ENCODE measurements at places on chromosomes 3 and 15. TPM values are rescaled to one million over a fixed set of nuclear protein-coding genes. Genes with fewer than 3 reads are reported as not detected.
A peak's percentile ranks its signal among the peaks of the same experiment; 100 is the strongest.

DNA sequence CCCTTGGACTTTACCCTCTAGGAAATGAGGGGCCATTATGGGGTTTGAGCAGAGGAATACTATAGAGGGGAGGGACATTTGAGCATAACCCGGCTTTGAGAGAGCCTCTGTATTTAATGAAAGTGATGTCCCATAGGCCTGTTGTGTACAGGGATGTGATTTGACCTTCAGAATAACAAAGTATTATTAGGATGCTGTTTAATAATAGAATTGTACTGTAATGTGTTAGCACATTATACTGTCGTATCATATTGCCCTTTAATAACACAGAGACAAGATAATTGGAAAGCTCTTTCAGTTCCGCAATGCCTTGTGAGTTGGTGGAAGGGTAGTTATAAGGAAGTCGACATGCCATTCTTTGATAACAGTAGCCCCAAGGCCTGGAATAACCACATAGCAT, 328.3 kb downstream of the RYR3 start:
- H3K4me1 ChIP-seq = no peaks in the 10 kb centered on the region
- H3K27ac ChIP-seq = no peak overlapping the region
- H3K4me3 ChIP-seq = no peak overlapping the region
- DNase-seq = no peak

DNA sequence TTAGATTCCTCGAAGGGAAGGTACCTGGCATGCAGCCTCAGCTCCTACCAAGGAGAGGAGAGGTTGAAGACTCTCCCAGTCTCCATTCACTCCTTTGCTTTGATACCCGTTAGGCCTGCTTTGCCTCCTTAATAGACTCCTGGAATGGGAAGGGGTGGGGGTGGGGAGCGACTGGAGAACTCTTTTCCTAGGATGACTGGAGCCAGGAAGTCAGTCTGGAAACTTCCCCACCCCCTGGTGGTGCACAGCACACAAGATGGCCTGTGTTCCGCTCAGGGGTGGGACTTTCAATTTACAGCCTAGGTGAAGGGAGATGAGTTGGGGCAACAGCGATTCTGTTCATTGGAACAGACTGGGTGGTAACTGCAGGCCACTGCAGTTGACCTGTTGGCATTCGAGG, 21.4 kb upstream of the CELF6 start:
- no peak overlapping the region for H3K27ac ChIP-seq
- no peak overlapping the region for H3K4me3 ChIP-seq
- H3K27me3 ChIP-seq = no peaks in the 10 kb centered on the region
- H3K4me1 ChIP-seq = no peaks in the 10 kb centered on the region
- no peak for DNase-seq

DNA sequence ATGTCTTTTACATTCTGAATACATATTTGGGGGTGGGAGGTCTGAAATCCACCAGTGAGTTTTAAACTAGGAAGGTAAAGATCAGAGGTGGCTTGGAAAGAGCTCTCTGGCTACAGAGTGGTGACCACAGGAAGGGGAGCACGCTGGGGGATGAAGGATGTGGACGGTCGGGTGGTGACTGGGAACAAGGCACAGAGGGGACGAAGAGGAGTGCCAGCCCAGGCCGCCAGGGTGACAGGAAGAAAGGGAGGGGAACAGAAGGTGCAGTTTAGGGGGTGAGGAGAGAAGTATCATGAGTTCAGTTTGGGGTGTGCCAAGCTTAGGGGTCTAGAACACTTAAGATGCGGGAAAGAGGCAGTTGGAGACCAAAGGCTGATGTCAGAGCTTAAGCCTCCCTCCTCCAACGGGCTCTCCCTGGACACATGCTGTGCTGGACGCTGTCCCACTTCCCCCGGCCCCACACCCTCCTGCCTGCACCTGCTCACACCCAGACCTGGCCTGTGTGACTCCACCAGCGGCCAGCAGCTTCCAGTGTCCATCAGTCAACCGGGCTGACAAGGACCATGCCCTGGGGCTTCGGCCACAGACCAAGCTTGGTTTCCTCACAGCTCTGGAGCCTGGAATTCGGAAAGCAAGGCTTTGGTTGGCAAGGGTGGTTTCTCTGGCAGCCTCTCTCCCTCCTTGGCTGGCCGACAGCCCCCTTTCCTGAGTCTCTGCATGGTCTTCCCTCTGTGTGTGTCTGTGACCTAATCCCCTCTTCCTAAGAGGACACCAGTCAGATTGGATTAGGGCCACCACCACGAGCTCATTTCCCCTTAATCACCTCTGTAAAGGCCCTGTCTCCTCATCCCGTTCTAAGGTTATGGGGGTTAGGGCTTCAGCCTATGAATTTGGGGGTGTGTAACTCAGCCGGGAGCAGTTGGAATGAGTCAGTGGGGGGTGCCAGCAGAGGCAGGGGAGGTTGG, 120.4 kb upstream of the IQSEC1 start:
- no peaks in the 10 kb centered on the region for H3K27me3 ChIP-seq
- peaks cover 16% of the 10 kb centered on the region for H3K4me1 ChIP-seq
- no peak overlapping the region for H3K27ac ChIP-seq
- no peaks in the 10 kb centered on the region for H3K36me3 ChIP-seq

GRCh38 chr3:44950275-44950734, 25.7 kb downstream of the ZDHHC3 start:
- H3K4me1 ChIP-seq = no peaks in the 10 kb centered on the region
- no peak for DNase-seq
- H3K36me3 ChIP-seq = peaks cover 11% of the 10 kb centered on the region
- H3K27me3 ChIP-seq = no peaks in the 10 kb centered on the region
- H3K27ac ChIP-seq = no peak overlapping the region
- H3K4me3 ChIP-seq = no peak overlapping the region

DNA sequence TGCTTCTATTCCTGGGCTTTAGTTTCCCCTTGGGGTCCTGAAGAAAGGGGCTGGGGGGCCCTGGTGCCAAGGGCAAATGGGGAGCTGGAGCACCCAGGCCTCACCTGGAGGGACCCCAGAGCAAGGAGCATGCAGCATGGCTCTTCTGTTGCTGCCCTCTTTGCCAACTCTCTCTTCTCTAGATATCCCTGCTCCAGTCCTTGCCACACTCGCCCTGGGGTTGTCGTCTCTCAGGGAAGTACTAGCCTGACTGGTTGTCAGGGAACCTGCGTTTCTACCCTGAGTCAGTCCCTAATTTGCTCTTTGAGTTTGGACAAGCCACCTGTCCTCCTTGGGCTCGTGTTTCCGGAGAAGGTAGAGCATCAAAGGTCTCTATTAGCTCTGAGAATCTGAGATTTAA, 63.7 kb upstream of the UBE2Q2 start:
- H3K4me3 ChIP-seq = no peak overlapping the region
- no peak for DNase-seq
- no peaks in the 10 kb centered on the region for H3K27me3 ChIP-seq
- H3K27ac ChIP-seq = no peak overlapping the region

DNA sequence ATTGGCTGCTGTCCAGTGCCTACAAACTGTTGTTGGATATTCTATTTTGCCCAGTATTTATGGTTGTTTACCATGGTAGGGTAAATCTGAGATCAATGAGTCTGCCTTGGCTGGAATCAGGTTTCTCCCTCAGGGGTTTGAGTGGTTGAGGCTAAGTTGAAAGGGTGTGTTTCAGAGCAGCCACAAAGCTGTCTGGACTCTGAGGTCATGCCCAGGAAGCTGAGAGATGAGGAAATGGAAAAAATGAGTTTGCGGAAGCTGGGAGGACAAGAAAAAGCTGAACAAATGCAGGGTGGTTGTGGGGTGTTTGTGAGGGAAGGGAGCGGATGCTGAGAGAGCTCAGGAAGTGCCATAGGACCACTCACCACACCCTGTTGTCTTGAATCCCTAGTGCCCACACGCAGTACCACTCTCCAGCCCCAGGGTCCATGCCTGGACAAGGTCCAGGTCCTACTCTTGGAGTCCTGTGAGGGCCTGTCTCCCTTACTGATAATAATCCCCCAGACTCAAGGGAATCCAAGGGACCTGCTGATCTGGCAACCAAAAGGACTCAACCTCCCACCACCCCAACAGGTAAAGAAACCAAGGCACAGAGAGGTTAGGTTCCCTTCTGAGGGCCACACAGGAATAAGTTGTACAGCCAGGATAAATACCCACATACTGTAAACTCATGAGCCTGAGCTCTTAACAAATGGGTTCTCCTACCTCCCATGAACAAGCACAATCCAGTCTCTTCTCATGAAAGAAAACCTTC, 81.6 kb downstream of the PPCDC start:
- H3K4me3 ChIP-seq = no peak overlapping the region
- no peaks in the 10 kb centered on the region for H3K4me1 ChIP-seq
- peak overlapping the region; percentile 59 for H3K27ac ChIP-seq
- H3K27me3 ChIP-seq = no peaks in the 10 kb centered on the region
- no peaks in the 10 kb centered on the region for H3K36me3 ChIP-seq

GRCh38 chr15:31365032-31365654, 38.5 kb downstream of the KLF13 start:
- H3K27me3 ChIP-seq = no peaks in the 10 kb centered on the region
- H3K4me1 ChIP-seq = peaks cover 47% of the 10 kb centered on the region
- no peak overlapping the region for H3K4me3 ChIP-seq
- peak overlapping the region; percentile 81 for H3K27ac ChIP-seq
- H3K36me3 ChIP-seq = no peaks in the 10 kb centered on the region

GRCh38 chr15:82823049-82823448, 13.6 kb downstream of the WHAMM start:
- peaks cover 46% of the 10 kb centered on the region for H3K36me3 ChIP-seq
- H3K4me3 ChIP-seq = no peak overlapping the region
- H3K27me3 ChIP-seq = no peaks in the 10 kb centered on the region
- no peak overlapping the region for H3K27ac ChIP-seq
- DNase-seq = no peak
- H3K4me1 ChIP-seq = peaks cover 8% of the 10 kb centered on the region

DNA sequence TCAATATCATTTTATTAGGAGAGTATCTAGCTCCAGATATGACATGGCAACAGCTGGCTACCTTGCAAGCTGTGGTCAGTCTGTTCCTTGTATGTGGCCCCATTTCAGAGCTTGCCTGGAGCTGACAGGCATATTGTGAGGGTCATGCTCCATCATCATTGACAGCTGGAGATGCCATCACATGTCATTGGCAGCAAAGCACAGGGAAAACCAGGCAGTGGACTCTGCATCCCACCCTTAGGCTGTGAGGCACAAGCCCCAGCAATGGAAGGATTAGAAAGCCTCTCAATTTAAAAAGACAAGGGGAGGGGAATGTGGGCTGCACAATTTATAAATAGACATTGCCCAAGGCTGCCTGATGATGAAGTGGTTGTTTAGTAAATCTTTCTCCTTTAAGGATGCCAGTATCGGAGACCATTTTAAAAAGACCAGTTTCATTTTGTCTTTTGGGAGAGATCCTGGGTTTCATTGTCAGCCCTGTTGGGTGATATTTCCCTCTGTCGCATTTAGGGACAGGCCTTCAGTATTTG, 27.9 kb downstream of the LNP1 start:
- no peaks in the 10 kb centered on the region for H3K36me3 ChIP-seq
- peaks cover 33% of the 10 kb centered on the region for H3K4me1 ChIP-seq
- DNase-seq = no peak
- H3K27ac ChIP-seq = no peak overlapping the region

DNA sequence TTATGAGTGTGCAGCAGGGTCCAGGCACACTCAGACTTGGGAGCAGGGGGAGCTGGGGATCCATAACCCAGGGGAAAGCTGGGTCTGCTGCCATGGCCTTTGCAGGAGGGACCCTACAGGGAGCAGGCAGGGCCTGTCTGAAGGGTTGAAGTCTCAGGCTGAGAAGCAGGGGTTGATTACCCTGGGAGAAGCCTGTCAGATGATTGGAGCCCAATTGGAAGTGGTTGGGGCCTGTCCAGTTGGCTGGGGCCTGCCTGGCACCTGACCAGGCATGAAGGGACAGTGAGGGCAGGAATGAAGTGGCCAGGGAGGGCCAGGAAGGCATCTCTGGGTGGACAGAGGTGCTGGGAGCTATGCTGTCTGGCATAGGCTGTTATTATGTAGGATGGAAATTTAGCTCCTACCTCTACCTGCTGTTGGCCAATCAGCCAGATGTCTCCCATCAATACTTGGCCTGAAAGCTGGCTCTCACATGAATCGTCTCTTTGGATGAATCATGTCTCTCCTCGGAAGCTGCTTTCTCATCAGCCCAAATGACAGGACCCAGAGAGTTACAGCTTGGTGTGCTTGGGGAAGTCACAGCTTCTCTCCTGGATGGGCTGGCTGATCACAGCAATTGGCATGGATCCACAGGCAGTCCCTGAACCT, 27.4 kb upstream of the SLCO2A1 start:
- no peaks in the 10 kb centered on the region for H3K36me3 ChIP-seq
- H3K27me3 ChIP-seq = no peaks in the 10 kb centered on the region
- no peak overlapping the region for H3K4me3 ChIP-seq
- peaks cover 4% of the 10 kb centered on the region for H3K4me1 ChIP-seq

GRCh38 chr3:130725746-130726145, 20.9 kb downstream of the PIK3R4 start:
- H3K27ac ChIP-seq = no peak overlapping the region
- no peak for DNase-seq
- no peaks in the 10 kb centered on the region for H3K27me3 ChIP-seq
- H3K36me3 ChIP-seq = peaks cover 8% of the 10 kb centered on the region

GRCh38 chr3:118781232-118781631, 253.4 kb downstream of the IGSF11 start:
- H3K4me1 ChIP-seq = no peaks in the 10 kb centered on the region
- no peak overlapping the region for H3K27ac ChIP-seq
- no peak overlapping the region for H3K4me3 ChIP-seq
- no peak for DNase-seq
- no peaks in the 10 kb centered on the region for H3K27me3 ChIP-seq

DNA sequence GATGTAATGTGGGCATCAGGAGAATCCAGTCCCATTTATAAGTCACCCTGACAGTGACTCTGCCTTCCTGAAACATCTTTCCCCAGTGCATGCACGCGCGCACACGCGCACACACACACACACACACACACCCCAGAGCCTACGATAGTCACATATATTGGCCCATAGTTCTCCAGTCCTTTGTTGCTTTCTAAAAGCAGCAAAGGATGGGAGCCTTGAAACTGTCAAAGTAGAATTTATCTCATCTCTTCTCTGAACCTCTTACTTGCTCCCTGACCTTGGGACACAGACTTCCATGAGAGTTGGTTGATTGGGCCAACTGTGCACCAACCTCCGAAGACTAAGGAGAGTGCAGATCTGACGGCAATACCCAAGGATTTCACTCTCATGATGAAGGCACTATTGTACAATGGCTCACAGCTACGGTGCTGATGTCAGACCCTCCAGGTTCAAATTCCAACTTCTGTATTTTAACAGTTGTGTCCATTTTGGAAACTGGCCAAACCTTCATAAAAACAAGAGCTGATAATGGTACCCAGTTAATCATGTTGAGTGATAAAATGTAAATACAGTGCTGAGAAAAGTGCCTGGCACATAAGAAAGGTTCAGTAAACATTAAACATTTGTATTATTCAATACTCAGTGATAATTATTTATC, 8.3 kb downstream of the CPA3 start:
- H3K27me3 ChIP-seq = no peaks in the 10 kb centered on the region
- H3K4me1 ChIP-seq = no peaks in the 10 kb centered on the region
- DNase-seq = no peak
- H3K27ac ChIP-seq = no peak overlapping the region

GRCh38 chr3:81947359-81947758, 185.9 kb upstream of the GBE1 start:
- no peaks in the 10 kb centered on the region for H3K27me3 ChIP-seq
- no peaks in the 10 kb centered on the region for H3K4me1 ChIP-seq
- H3K27ac ChIP-seq = no peak overlapping the region
- H3K36me3 ChIP-seq = no peaks in the 10 kb centered on the region

The XCR1 gene
- 0.03 TPM for polyA plus RNA-seq

The TMEM42 gene
- 7.2 TPM for polyA plus RNA-seq

The MASP1 gene
- 53.2 TPM for polyA plus RNA-seq

The MEX3B gene
- 0.89 TPM for polyA plus RNA-seq

The KAT2B gene
- polyA plus RNA-seq = 12.0 TPM

The RETNLB gene
- not detected for polyA plus RNA-seq

The STX19 gene
- not detected for polyA plus RNA-seq

Measured in liver (tissue), 10 donors.